ENCODE measurements at places on chromosomes 1 and 21.
A peak's percentile ranks its signal among the peaks of the same experiment; 100 is the strongest.

- DNase-seq = no peak
Observed at GRCh38 chr1:185610954-185611353, 123.2 kb upstream of the HMCN1 start.

DNA sequence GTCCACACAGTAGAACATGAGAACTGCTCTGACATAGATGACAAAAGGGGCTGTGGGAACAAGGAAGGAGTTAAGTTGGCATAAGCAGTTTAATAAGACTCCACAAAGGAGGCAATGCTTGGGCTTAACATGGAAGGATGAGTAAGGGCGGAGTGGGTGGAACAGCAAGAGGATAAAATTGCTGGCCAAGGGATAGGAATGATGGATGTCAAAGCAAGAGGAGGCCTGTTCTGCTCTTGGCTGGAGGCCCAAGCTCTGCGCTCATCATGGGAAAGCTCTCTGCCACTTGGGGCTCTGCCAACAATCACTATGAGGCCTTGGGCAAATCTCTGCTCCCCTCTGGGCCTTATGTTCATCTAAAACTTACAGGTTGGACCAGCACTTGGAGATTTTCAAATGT is 98.3 kb upstream of the CAMK1G start:
- DNase-seq = no peak

GRCh38 chr1:119914071-119914470 is 17.8 kb upstream of the ADAM30 start:
- no peak for DNase-seq

- no peak for DNase-seq
Observed at GRCh38 chr1:94319319-94320102, 82.1 kb upstream of the ARHGAP29 start.

GRCh38 chr1:116066868-116067565 is 44.2 kb upstream of the MAB21L3 start:
- DNase-seq = no peak

GRCh38 chr1:247857069-247857984 is at the start of gene TRIM58:
Gene TRIM58, plus strand, starts transcription at chr1:247857187. Its CDS starts 60 bp downstream, at chr1:247857247.
- no peak for DNase-seq

DNA sequence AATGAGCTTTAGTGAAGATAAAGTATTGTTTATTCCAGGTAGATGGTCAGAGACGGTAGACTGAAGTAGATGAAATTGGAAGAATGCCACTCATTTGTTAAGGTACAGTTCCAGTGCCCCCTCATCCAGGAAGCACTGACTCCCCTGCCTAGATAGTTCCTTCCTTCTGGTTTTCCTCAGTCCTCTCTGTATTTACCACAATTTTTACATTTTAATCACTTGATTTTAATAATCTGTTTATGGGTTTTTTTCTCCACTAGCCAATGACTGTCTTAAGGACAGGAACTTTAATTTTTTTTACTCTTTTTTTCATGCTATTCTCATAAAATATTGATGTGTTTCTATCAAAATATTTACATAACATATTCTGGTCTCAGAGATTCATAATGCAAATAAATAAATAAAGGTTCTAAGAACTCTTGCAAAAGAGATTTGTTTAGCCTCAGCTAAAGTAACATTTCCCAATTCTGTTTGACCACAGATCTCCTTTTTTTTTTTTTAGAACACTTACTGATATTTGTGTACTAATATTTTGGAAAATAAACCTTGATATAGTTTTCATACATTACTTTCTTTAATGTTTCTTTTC is 651.6 kb downstream of the PLPP3 start:
- DNase-seq = no peak

DNA sequence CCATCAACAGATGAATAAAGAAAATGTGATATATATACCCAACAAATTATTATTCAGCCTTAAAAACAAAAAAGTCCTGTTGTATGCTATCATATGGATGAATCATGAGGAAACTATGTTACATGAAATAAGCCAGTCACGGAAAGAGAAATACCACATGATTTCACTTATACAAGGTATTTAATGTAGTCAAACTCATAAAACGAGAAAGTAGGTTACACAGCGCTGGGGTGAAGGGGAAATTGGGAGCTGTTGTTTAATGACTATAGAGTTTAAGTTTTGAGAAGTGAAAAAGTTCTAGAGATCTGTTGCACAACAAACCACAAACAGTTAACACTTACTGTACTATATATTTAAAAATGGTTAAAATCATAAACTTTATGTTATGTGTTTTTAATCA is 58.5 kb downstream of the SLC25A24 start:
- DNase-seq = no peak

- DNase-seq = no peak
Observed at GRCh38 chr1:239302696-239303095, 83.7 kb upstream of the CHRM3 start.

DNA sequence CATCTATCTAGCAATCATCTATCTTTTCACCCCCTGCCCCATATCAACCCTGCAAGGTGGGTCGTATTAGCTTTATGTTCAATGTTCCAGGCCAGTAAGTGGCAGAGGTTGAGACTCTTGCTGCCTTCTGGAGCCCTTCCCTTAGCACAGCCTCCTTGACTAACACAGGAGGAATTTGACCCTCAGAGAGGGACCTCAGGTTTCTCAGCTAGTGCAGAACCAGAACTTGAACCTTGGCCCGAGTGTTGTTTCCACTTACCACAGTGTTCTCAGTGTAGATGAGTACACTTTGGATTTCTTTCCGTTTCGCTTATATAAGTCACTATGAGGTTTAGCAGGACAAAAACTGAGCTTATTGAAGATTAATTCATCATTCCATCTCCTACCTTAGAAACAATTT is 11.1 kb upstream of the ATF3 start:
- no peak for DNase-seq

DNA sequence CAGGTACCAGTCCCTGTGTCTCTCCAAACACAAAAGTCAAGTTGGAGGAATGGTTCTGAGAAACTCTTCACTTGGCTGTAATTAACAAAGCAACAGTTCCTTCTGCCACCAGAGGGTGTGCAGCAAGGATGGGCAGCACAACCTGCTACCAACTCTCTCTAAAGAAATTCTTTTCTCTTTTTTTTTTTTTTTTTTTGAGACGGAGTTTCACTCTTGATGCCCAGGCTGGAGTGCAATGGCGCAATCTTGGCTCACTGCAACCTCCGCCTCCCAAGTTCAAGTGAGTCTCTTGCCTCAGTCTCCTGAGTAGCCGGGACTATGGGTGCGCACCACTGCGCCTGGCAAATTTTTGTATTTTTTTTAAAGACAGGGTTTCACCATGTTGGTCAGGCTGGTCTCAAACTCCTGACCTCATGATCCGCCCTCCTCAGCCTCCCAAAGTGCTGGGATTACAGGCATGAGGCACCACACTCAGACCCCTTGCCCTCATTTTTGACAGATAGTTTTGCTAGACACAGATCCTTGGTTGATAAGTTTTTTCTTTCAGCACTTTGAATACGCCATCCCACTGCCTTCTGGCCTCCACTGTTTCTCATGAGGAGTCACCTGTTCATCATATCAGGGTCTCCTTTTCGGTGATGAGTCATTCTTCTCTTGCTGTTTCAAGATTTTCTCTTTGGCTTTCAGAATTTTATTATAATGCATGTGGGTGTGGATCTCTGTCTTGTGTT is 12.1 kb upstream of the DEGS1 start:
- no peak for DNase-seq

DNA sequence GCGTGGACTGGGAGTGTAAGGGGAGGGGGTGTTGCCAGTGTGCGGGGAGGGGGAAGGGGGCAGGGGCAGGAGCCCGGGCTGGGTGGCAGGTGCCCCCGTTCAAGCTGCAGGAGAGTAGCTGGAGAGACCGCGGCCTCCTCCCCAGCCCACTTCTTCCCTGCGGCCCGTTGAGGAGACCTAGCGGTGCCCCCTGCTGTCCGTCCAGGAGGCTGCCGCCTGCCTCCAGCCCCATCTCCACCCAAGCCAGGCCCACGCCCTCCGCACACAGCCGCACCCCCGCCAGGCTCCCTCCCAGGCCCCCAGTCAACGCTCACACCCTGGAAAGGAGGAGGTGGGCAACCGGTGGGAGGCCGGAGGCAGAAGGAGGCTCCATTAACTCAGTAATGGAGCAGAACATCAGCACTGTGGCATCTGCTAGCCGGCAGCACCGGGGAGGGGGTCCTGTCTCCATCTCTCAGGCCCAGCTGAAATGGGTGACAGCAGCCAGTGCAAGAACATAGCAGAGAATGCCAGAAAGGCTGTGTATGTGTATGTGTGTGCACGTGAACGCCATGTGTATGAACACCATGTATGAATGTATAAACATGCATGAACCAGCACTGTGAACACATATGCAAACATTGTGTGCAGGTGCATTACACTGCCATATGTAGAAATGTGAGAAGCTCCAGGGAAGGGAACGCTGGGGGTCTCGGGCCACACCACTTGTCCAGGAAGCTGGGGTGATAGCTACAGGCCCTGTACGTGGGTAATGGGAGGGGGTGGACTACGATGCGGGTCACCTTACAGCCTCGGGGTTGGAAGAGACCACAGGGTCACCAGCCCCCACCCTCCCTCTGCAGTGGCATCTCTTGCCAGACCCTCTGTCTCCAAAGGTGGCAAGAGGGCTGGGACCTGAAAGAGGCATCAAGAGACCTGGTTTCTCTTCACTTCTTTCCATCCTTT is 84.6 kb downstream of the SYT2 start:
- peak; percentile 57 for DNase-seq

DNA sequence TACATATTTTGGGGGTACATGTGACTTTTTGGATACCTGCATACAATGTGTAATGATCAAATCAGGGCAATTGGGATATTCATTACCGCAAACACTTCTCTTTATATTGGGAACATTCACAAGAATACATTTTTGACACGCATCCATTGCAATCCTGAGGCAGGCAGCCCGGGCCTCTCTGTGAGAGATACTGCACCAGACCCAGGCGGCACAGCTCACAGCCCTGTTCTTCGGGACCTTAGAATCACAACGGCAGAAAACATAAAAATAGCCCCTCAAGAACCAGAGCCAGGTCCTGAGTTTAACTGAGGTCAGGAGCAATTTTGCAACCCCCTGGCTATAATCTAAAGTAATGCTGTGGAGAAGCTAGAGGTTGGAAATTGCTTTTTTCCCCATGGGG is 90.8 kb upstream of the PGBD5 start:
- DNase-seq = no peak

DNA sequence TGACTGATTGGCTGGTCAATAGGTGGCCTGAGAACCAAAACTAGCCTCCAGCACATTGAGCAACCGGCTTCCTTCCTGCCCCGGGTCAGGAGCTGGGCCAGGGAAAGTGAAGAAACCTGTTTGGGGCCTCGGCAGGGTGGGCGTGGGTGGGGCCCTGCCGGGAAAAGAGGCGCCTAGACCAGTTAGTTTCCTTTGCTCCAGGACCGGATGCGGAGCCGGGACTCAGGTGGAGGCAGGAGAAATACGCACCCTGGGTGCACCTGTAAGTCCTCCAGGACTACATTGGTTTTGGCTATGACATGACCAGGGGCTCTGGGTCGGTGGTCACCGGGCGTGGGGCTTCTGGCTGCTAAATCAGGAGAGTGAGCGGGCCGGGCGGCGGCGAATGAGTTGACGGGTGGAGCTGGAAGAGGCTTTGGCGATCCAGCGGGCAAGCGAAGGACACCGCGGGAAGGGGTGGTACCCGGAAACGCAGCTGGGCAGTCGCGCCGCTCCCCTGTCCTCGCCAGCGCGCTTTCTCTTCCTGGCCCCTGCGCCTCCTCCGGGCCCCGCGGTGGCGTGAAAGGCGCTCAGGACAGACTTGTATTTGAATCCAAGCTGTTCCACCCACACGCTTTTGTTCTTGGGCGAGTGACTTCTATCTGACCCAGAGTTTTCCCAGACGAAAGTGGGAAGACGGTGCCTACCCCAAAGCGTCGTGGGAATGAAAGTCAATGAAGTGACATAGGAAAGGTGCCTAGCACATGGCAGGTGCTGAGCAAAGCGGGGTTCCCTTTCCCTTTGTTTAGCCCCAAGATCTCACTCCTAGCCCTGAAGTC is 30.6 kb upstream of the JUN start:
- DNase-seq = no peak

GRCh38 chr1:53628286-53628955 is 110.5 kb downstream of the GLIS1 start:
- DNase-seq = no peak

DNA sequence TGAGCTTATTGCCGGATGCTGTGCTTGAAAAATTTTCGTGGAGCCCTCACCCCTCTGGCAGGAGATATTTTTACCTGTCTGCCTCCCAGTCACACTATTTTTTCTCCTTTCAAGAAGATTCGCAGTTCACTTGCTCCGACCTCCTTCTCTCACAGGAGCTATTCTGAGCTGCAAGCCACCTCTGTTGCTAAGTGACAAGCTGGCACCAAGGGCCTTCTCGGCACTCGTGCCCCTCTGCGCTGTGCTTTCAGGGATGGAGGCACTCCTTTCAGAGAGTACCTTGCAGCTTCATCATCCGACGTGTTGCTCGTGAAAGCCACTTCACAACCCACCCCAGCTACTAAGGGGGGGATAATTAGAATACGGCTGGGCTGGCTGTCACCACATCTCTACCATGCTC is 11.6 kb downstream of the SLC6A17 start:
- DNase-seq = no peak

DNA sequence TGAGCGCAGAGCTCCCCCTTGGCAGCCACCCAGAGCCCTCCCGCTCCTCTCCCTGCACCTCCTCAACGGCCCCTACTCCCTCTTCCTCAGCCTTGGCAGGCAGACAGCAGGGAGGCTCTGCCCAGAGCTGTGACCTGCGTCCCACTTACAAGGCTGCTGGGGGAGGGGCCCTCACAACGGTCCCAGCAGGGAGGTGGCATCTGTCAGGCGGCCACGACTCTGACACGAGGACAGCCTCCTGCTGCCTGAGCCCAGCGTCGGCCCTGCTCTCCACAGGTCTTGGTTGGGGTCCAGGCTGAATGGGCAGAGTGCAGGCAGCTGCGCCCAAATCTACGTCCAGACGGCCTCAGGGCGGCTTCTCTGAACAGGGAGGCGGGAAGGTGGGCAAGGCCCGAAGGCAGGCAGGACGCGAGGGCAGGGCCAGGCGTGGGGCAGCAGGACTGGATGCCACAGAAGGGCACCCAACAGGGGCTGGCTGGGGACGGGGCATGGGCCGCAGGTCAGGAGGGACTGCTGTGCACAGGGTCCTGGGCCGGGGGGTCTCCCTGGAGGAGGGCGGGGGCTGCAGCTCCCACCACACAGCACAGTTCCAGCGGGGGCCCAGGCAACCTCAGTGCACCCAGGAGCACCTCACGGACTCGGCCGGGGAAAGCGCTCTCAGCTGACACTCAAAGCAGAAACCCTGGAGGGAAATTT is 7.5 kb downstream of the SLC19A1 start:
- no peak for DNase-seq

Data from GM19239 (cell line).